Neural crest cell (in vitro differentiated cells): ENCODE measurements at places on chromosomes 16 and 17. TPM values are rescaled to one million over a fixed set of nuclear protein-coding genes. Genes with fewer than 3 reads are reported as not detected.

SLC16A11 gene
- total RNA-seq: not detected in 2 replicates

CRHR1 gene
- total RNA-seq: 0.41 and 1.1 TPM in 2 replicates

NLRC3 gene
- 0.18 TPM in 1 of 2 replicates, not detected in the other for total RNA-seq

AHSP gene
- not detected in 2 replicates for total RNA-seq

TOP2A gene
- 295 and 302 TPM in 2 replicates for total RNA-seq

TAX1BP3 gene
- 58.2 and 65.8 TPM in 2 replicates for total RNA-seq

SEPTIN1 gene
- 2.3 and 2.9 TPM in 2 replicates for total RNA-seq

CD300LG gene
- total RNA-seq: not detected in 2 replicates

HASPIN gene
- 22.9 and 24.9 TPM in 2 replicates for total RNA-seq

ZNF287 gene
- total RNA-seq: 15.6 and 16.6 TPM in 2 replicates

CTRB1 gene
- not detected in 2 replicates for total RNA-seq

FLYWCH2 gene
- 32.3 and 32.4 TPM in 2 replicates for total RNA-seq

HOXB4 gene
- total RNA-seq: 4.4 and 5.0 TPM in 2 replicates

ITGA2B gene
- total RNA-seq: 7.3 and 8.1 TPM in 2 replicates

TAOK1 gene
- 80.9 and 81.9 TPM in 2 replicates for total RNA-seq

KRTAP9-4 gene
- not detected in 2 replicates for total RNA-seq

TP53TG3C gene
- not detected in 2 replicates for total RNA-seq

SOST gene
- not detected in 2 replicates for total RNA-seq

GP1BA gene
- total RNA-seq: not detected in 2 replicates

IL32 gene
- not detected in 2 replicates for total RNA-seq

KRT25 gene
- total RNA-seq: not detected in 2 replicates

BLTP2 gene
- 175 and 191 TPM in 2 replicates for total RNA-seq

TBC1D26 gene
- 1.9 and 3.0 TPM in 2 replicates for total RNA-seq

TEDC2 gene
- total RNA-seq: 65.1 and 66.5 TPM in 2 replicates

TK1 gene
- 48.7 and 53.9 TPM in 2 replicates for total RNA-seq

SCGB1C2 gene
- not detected in 2 replicates for total RNA-seq

CACNG5 gene
- not detected in 2 replicates for total RNA-seq

HOXB3 gene
- total RNA-seq: 21.9 and 22.8 TPM in 2 replicates

MMP2 gene
- total RNA-seq: 138 and 153 TPM in 2 replicates

OSGIN1 gene
- 2.4 and 3.0 TPM in 2 replicates for total RNA-seq
